Stimulated activated CD4-positive, alpha-beta T cell treated with anti-CD3 and anti-CD28 coated beads, TNF-alpha, amount 100 ng/mL, for 4 hours (primary cell): ENCODE measurements at places on chromosomes 12 and 14.

- no peak for DNase-seq
These were observed 156.3 kb upstream of the FKBP4 start for GRCh38 chr12:2638273-2639019.

DNA sequence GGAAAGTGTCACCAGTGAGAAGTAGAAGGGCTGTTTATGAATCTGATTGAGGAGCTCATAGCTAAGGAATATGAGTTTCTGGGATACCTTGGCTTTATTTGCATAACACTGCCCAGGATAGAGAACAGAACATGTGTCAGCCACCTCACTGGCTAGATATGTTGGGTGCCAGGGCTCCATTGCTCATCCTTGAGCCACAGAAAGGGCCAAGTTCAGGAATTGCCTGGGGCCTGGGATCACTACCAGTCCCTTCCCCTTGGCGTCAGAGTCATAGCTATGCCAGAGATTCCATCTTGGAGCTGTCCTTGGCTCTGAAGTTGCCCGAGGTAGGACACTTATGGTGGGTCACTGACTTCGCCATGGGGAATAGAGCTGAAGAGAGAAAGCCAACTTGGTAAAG, 49.0 kb downstream of the IFT43 start:
- DNase-seq = no peak

- no peak for DNase-seq
These were observed 45.5 kb downstream of the SH2B3 start for GRCh38 chr12:111451232-111451631.

DNA sequence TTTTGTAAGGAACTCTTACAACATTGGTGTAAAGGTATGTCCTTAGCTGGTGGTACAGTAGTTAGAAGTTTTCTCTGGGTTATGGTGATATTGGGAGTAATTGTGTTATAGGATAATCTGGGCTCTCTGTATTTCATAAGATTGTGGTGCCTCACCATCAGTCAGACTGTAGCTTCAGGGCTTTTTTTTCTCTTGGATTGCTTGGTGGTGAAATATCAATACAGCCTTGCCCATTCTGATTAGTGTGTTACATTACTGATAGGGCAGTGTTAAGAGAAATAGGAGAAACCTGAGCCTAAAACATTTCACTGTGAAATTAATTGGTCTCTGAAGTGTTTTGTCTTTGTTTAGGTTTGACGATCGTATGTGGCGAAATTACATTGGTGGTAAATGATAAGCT, 71.0 kb downstream of the RCOR1 start:
- DNase-seq = no peak

DNA sequence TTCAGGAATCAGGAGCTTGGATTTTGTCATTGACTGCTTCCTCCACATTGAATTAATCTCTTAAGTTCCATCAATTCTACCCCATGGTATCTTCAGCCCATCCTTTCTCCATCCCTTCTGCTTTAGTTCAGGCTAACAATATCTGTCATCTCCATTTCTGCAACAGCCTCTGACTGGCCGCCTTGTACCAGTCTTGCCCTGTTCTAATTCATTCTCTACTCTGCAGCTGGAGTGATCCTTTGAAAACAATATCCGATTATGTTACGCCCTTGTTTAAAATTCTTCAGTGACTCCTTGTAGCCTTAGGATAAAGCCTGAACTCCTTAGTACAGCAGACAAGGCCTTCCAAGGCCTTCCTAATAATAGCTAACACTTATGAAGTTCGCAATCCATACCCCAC, 170.2 kb downstream of the ETV6 start:
- no peak for DNase-seq

GRCh38 chr14:104895786-104896661, 28.7 kb upstream of the PLD4 start:
- no peak for DNase-seq

GRCh38 chr12:54608156-54608555, 19.7 kb upstream of the PPP1R1A start:
- DNase-seq = no peak

DNA sequence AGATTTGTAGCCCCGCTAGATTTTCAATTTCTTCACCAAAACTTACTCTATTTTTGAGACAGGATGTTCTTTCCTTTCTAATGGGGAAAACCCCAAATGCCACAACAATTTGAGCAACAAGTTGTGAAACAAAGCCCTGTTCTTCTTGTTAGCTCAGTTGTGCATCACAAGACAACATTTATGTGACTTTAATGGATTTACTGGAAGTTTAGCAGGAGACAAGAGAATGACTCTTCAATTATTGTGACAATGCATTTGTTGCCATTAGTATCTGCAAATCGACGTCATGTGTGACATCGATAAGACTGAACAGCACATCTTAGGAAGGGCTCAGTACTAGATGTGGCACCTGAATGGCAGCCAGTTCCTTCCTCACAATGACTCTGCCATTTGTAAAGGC, 1028.9 kb upstream of the TMEM132C start:
- no peak for DNase-seq

GRCh38 chr12:124523071-124523470, 44.3 kb downstream of the NCOR2 start:
- no peak for DNase-seq

DNA sequence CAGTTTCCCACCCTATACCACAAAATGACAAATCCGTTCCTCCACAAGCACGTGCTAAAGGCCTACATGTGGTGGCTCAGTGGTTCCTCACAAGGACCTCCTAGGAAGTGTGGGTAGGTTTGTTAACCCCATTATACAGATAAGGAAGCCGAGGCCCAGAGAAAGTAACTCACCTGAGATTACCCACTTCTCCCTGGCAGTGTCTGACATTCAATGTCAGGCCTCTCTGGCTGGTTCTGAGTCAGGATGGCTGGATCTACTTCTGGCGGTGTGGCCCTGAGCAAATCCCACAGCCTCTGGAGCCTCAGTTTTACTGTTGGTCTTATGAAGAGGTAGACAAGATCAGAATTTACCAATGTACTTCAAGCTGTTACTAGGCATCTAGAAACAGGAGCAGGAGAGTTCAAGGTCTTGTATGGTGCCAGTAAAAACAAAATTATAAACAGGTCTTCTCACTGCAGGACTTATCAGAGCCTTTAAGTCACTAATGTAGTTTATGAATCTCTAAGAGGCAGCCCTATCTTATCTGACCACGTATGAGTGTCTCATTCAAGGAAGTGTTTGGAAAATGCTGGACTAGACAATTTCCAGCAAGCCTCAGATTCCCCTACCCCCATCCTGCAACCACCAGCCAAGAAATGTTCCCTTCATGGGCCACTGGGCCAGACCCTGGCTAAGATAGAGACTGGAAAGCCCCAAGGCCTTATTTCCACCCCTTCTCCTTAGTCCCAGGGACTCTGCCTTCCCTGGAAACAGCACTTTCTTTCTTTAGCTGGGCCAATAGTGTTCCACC, 4.2 kb downstream of the HSPB8 start:
- DNase-seq = no peak

GRCh38 chr14:35331605-35332516, 39.7 kb downstream of the PSMA6 start:
- DNase-seq = no peak

DNA sequence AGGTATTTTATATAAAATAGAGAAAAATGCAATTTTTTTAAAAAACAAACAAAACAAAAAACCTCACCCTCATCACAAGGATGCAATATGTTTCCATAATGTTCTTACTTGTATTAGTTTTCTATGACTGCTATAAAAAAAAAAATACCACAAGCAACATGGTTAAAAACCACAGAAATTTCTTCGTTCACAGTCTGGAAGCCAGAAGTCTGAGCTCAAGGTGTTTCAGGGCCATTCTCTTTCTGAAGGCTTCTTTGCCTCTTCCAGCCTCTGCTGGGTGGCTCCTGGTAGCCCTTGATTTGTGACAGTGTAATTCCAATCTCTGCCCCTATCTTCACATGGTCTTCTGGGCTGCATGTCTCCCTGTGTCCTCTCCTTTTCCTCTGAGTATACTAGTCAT, 21.5 kb upstream of the SSTR1 start:
- DNase-seq = no peak

GRCh38 chr14:99359906-99360305, 87.9 kb upstream of the BCL11B start:
- no peak for DNase-seq

DNA sequence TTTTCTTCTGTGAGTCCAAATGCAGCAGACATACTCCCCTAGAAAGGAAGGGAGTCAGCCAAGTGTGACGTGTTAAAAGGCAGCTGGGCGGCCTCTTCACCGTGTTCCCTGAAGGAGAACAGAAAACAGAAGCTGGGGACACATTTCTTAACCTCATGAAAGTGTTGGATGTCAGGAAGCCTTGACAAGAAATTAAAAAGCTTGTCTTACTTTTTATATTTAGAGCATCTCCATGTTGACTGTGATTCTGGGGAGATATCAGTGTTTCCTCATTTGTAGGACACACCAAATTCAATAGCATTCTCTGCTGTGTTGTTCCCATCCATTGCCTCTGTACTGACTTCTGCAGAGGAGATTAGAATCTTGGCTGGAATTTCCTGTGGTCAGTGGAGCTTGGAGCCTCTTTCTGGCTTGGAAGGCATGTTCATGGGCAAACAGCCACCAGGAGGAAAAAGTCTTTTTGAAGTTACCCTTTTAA, 93.7 kb downstream of the RMST start:
- no peak for DNase-seq

DNA sequence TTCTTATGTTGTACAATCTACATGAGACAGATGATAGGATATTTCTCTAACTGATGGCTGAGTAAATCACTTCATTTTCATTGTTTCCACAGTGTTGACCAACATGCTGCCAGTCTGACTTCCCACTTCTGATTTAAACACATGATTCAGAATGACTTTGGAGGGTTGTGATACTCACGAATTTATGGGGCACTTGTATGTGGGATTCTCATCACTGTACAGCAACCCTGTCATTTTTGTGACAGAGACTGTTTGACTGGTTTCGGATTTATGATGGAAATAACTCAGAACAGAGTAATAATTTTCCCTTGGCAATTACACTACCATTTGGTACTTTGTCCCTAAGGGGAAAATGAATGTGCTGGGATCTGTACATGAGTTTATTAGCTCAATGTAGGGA, 333.8 kb downstream of the TRHDE start:
- DNase-seq = no peak

GRCh38 chr14:65850429-65851135, 438.1 kb downstream of the FUT8 start:
- DNase-seq = peak; percentile 47

DNA sequence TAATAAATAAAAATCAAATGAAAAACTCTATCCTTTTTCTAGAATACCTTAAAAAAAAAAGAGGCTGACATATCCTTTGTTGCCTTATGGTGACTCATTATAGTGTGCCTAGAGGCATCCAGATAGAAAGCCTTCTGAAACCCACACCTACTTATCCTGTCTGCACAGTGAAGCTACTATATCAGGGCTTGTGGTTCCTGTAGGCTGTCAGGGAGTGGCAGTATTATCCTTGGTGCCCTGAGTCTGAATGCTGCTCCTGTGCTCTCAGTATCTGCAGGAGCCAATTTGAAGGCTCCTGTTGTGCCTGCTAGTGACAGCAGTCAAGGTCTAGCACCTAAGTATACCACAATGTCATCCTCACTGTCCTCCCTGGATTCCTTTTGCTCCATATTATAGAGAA, 168.4 kb upstream of the AVPR1A start:
- no peak for DNase-seq

DNA sequence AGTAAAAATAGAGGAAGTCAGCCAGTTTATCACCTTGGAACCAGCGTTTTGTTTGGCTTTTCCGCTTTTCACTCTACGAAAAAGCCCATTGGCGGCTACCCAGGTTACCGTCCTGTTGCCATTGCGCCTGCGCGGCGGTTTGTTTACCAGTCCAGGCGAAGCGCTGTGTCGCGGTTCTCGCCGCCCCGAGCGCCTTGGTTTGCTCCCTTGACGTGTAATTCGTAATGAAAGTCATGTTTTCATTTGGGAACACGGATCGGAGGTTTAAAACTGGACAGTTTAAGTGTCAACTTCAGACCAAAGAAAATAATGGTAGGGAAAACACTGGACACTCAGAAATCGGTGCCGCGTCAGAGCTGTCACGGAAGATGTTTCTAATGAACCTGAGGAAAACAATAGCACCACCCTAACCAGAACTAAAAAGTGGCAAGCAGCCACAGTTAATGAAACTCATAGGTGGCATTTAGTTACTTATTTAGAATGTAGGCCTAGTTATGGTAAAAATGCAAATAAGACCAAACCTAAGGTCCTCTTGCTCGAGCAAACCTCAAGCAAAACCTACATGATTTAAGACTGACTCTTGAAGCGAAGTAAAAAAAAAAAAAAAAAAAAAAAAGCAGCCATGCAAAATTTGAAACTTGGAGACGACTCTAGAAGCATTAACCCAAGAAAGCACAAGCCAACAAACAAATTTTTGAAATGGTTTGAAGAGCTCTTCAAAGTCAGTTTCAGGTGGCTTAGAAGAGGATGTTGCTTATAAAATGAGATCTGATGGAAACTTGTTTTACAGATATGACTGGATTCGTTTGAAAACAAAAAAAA, 790 bp upstream of the GPR19 start:
- DNase-seq = peak; percentile 79

DNA sequence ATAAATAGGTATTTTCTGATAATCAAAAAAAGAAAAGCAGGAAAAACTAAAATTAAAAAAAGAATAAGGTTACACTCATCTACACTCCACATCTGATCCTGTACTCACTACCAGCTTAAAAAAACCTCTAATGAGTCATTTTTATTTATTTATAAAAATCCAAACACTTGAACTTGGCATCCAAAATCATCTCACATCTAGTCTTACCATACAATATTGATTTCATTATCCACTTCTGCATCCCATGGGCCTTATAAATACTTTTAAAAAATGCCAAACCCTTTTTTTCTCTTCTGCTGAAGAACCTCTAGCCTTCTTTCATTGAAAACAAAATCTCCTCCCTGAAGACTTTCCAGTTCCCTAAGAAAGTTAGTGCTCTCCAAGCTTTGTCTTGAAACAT, 109.7 kb downstream of the TMTC3 start:
- no peak for DNase-seq

- DNase-seq = no peak
These were observed 9.0 kb downstream of the ADCY6 start for GRCh38 chr12:48779869-48780268.

- no peak for DNase-seq
These were observed 46.0 kb upstream of the OR5AU1 start for GRCh38 chr14:21201732-21202462.

DNA sequence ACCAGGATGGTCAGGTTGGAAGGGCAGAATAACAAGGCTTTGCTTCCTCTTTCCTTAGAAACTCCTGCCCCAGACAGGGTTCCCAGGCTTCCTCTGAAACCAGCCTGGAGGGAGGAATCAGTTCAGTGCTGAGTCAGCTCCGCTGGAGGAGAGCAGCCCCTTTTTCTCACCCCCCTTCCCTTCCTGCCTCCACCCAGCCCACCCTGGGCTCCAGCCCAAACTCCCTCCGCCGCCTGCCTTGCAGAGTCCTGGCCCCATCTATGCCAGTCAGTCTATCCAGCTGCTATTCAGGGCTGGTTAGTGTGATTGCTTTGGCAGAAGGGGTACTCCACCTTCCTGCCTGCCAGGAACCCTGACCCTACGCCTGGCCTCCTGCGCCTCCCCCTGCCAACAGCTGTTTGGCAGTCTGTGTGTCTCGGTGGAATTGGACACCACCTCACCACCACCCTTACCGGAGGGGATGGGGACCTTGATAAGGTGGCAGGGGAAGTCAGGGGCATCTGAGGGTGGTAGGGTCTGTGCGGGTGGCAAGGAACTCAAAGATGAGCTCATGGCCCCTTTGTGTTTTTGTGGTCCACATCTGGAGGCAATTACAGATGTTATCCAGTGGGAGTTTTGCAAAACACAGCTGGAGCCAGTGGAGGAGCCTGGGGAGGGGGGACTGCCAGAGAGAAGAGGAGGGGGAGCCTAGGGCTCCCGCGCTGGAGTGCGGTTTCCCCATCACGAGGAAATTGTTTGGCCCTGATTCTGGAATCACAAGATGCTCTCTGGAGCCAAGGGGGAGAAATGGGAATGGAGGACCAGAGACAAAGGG, 12.2 kb downstream of the MMP14 start:
- DNase-seq = no peak

- DNase-seq = no peak
These were observed 53.3 kb upstream of the CERS5 start for GRCh38 chr12:50220363-50220995.
